Left cardiac atrium (tissue), 4 donors: ENCODE measurements at places on chromosomes 2 and 18. TPM values are rescaled to one million over a fixed set of nuclear protein-coding genes. Genes with fewer than 3 reads are reported as not detected.

- no peak for DNase-seq
These were observed 113.0 kb downstream of the RND3 start for GRCh38 chr2:150374492-150374891.

- DNase-seq, result peak; percentile 24
These were observed 114.8 kb downstream of the NEB start for GRCh38 chr2:151619337-151619989.

DNA sequence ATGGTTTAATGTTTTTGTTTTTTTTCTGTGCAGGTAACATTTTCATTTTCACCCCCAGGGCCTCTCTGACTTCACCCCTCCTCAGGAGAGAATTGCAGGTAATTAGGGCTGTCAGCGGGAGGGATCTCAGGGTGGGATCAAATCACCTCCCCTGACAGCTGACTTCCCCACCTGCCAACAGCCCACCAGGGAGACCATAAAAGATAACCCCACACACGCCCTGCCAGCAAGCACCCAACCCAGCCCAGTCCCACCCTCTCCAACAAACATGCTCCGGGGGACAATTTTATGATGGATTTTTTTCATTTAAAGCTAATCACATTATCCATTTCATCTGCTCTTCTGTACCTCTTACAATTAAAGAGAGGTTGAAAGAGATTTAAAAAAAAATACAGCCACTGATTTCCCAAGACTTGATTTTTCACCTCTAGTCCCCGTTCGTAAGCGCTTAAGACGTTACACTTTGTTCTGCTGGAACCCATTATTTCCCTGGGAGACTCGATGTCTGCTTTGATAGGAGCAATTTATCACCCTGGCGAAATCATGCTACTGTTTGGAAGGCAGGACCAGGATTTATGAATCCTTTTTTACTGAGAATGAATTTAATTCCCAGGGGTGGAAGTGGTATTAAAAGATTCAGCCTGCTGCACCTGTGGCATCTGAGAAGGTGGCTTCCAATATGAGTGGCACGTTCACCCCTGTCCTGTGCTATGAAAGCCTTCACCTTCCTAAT lies 232.9 kb upstream of the ID2 start:
- DNase-seq, result no peak

Gene MC4R
- not detected for total RNA-seq
